ENCODE measurements at places on chromosomes 5 and 9.

- DNase-seq, result no peak
These were observed 341.2 kb downstream of the TRIM32 start for GRCh38 chr9:117028103-117028858.

- no peak for DNase-seq
These were observed 120.9 kb downstream of the SH3GL2 start for GRCh38 chr9:17699615-17700330.

GRCh38 chr5:8270246-8270645, 401.3 kb downstream of the MTRR start:
- no peak for DNase-seq

- DNase-seq, result no peak
These were observed 34.8 kb downstream of the ITGA2 start for GRCh38 chr5:53023969-53024368.

GRCh38 chr9:16656432-16657169, 213.9 kb downstream of the BNC2 start:
- DNase-seq, result no peak

GRCh38 chr9:123262338-123262737, 6.0 kb downstream of the STRBP start:
- DNase-seq, result no peak

- DNase-seq, result no peak
These were observed 116.9 kb upstream of the TRPC7 start for GRCh38 chr5:136482206-136482605.

DNA sequence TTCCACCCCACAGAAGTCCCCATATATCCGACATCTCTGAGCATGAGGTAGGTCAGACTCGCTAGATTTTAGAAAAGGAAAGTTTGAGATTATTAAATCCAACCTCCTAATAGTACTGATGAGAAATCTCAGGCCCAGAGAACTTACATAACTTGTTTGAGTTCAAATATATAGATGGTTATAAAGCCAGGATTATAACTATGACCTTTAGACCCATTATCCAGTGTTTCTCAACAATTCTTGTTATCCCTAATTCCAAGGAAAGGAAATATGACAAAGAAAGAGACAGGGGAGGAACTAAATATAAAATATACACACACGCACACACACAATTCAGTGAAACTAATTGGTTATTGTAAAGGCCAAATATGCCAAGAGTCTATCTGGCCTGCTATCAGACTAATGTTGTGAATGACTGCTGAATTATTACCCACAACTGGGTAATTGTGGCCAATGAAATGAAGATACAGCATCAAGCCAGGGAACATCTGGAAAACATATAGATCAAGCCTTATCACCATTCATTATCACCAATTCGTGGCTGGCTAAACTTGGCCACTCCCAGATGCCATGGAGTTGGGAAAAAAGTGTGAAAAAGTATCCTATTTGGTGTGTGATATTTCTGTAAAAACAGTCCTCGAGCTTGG, 248.4 kb downstream of the PRELID2 start:
- DNase-seq, result no peak

GRCh38 chr5:10994091-10994986, 233.3 kb upstream of the DAP start:
- no peak for DNase-seq

- no peak for DNase-seq
These were observed 104.6 kb upstream of the SARDH start for GRCh38 chr9:133842721-133843227.

DNA sequence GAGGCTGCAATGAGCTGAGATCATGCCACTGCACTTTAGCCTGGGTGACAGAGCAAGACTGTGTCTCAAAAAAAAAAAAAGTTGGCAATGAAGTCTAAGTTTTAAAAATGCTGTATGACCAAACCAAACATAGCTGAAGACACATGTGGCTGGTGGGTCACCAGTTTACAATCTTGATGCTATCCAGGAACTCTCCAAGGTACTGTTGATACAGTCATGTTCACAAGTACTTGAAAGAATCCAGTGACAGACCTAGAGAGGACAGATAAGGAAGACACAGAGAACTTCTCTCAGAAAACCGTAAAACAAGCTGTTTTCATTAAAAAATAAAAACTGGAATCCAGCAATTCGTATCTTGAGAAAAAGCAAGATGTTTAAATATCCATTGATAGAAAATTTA, 95.7 kb downstream of the ACTBL2 start:
- no peak for DNase-seq

GRCh38 chr5:68027519-68027918, 188.0 kb upstream of the PIK3R1 start:
- DNase-seq, result no peak

- DNase-seq, result peak; percentile 75
These were observed 21.2 kb downstream of the DYNC2I2 start for GRCh38 chr9:128635266-128636023.

DNA sequence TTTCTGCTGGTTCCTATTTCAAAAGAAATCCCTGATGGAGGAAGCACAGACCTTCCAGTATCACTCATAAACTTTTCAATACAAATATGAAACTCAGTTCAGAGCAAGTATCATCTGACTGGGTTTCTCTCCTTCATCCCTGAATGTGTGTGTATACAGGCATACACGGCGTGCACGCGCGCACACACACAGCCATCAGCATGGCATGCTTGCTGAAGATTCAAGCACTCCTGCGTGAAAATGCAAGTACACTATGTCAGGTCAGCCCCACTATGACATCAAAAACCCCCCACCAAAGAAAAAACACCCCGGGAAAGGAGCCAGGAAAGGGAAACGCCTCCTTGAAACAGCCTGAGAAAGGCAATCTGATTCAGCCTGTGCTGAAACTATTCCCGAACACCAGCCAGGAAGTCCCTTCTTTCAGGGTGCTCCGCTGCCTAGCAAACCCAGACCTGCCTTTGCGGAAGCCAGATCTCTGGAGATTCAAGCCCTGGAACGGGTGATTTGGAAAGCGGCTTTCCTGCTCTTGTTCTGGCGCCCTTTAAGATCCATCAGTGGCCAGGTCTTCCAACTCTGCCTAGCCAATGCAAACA, 831 bp downstream of the KLHL3 start:
- DNase-seq, result no peak

- DNase-seq, result no peak
These were observed 25.5 kb downstream of the TCF7 start for GRCh38 chr5:134139891-134140469.

DNA sequence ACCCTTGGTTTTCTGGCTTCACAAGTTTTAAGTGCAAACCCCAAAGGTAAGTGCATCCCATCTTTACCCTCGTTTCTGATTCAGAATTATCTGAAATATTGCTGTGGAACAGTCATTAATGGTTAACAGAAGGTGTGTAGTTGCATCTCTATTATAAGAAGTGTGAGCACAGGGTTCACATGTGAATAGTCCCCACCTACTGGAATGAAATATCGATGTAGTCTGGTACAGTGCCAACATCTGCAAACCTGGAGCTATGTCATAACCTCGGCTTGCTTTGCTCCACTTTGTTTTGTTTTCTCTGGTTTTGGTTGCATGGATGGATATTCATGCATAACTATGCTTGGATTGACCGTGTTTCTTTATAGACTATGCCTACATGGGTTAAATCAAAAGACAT, 12.6 kb downstream of the HTR4 start:
- DNase-seq, result no peak

DNA sequence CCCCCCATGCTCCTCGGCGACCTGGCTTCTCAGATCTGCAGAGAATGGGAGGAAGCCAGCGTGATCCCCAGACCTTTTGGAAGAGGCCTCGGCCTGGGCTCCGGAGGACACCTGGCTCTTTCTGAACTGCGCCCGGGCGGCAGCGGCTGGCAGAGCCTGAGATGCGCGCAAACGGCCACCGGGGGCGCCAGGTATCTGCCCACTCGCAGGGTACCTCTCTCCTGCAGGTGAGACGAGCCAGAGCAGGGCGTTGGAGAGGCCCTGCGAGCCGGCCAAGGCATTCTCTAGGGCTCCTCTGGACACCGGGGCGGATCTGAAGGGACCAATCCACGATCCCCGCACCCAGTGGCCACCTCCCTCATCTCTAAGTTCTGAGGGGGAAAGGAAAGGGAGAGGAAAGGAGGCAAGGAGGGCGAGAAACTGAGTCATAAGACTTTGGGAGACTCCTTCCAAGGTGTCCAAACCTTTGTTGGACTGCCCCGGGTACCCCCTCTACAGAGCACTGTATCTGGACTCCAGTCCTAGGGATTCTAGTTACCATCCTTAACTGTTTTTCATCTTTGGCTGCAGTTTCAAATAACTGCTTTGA, 55.0 kb upstream of the SLC46A2 start:
- no peak for DNase-seq

GRCh38 chr9:130236436-130236985, 29.0 kb upstream of the HMCN2 start:
- DNase-seq, result no peak
